Activated CD4-positive, alpha-beta T cell treated with anti-CD3 and anti-CD28 coated beads for 36 hours (primary cell): ENCODE measurements at places on chromosomes 3 and 15.

- no peak for DNase-seq
Observed at GRCh38 chr3:195214381-195214780, 56.6 kb downstream of the XXYLT1 start.

GRCh38 chr15:94272251-94272898 lies 41.0 kb downstream of the MCTP2 start:
- DNase-seq = no peak

GRCh38 chr3:11288786-11289637 lies 16.8 kb downstream of the ATG7 start:
- no peak for DNase-seq

DNA sequence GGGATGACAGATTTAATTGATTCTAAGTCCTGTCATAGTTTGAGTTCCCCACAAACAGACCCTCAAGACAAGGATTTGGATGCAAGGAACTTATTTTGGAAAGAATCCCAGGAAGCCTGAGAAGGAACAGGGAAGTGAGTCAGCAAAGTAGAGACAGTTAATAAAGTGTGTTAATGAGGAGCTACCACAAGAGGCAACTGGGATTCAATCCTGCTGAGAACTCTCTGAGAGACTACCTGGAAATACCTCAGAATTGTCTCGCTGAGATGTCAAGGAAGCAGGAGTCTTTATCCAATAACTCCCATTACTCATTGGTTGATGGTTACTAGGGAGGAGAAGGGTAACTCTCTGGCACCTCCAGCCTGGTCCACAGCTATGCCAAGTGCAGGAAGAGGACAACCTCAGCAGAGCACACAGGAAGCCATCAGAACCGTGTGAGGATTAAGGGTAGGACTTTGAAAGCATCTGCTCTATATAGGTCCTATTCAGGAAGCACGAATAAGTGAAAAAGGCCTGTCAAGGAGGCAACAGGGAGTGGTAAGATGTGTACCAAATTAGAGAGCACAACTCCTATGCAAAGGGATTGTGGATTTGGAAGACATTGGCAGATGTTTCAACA lies 311.1 kb upstream of the KCNH8 start:
- DNase-seq = no peak

DNA sequence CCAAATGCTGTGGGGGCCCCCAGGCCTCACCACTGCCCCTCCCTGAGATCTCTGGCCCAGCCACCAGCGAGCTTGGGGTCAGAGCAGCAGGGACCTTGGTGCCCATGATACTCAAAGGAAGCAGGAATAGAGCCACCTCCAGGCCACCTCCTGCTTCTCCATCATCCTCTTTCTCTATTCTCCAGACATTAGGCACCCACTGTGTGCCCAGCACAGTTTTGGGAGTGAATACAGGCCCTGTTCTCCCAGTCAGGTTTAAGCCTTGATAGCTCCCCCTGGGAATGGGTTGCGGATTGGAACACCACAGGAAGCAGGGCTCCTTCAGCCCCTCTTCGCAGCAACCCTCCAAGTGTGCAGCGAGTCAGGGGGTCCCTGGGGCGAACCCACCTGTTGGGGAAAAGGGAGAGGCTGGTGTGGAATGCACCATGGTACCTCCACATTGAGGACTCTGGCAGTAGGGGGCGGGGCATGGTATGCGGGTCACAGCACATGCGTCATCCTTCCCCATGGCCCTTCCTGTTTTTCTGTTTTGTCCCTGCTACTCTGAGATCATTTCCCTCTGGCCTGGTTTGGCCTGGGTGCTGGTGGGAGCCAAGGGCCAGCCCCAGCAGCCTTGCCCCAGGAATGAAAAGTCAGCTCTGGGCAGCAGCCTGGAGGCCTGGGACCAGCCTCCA lies 14.2 kb upstream of the SEMA3B start:
- DNase-seq = no peak

- DNase-seq = no peak
Observed at GRCh38 chr15:25368850-25369249, 70.0 kb downstream of the UBE3A start.

DNA sequence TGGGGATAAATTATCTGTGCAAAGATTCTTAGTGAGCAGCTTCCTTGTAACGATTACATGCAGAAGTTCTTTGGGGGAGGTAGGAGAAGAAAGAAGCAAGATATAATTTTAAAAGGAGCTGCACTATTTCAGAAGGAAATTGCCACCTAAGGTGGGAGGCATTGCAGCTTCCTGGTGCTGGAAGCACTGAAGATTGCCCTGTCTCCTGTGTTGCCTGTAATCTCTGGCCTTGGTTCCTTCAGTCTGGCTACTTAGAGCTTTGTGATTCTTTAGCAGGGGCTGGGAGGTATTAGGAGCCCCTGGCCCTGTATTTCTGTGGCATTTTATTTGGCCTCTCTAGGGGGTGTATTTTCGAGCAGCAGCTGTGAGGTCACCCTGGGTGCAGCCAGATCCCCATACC lies 35.5 kb downstream of the CACNA2D3 start:
- DNase-seq = no peak
